ENCODE measurements at places on chromosomes 5 and 9.

- DNase-seq: no peak
These were observed 58.2 kb downstream of the NSUN2 start for GRCh38 chr5:6574537-6575245.

GRCh38 chr5:14041528-14042192 lies 97.2 kb upstream of the DNAH5 start:
- no peak for DNase-seq

- no peak for DNase-seq
These were observed 1489.8 kb upstream of the C9orf72 start for GRCh38 chr9:29063031-29063430.

DNA sequence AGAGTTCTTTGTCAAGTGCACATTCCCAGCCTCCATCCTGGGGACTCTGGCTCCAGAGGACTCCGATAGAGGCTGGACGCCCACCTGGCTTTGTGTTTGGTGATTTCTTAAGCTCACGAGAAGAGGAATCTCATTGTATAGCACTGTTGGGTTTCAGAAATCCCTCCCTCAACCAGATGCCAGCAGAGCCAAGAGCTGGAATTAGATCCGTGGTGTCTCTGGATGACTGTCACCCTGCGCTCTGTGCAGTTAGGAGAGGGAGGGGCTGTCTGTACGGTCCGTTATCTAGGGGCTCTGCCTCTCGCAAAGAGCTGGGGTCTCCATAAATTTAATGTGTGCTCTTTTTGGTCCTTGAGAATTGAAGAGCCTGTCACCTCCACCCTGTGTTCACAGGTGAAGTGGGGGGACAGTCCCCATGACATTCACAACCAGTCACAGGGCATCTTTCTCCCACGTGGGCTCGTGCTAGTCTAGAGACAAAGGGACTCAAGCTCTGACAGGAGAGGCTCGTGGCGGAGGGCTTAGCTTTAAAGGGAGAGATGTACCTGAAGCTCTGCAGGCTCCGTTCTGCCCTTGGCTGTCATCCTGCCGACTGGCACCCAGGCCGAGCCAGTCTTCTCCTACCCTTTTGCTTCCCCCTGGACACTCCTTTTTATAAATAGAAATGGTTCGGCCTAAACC lies 41.4 kb downstream of the FAM78A start:
- no peak for DNase-seq

- DNase-seq: no peak
These were observed 109.1 kb downstream of the INIP start for GRCh38 chr9:112608851-112609250.

GRCh38 chr5:143214890-143215289 lies 188.6 kb downstream of the NR3C1 start:
- no peak for DNase-seq

- no peak for DNase-seq
These were observed 41.0 kb downstream of the FGD3 start for GRCh38 chr9:92988215-92988768.

DNA sequence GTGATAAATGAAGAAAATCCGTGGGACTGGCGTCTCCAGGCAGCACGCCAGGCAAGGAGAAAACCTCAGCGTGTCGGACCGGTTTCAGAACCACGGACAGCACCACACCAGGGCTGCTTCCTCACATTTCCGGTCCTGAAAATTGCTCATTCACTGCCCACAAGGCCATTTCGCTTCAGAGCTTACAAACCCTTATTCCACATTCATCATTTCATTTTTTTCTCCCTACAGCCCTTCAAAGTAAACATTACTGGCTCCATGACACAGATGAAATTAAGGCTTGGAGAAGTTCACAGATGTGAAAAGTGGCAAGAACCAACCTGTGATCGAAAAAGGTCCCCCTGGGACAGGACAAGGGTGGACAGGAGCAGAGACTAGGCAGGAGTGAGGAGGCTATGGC lies 1.5 kb upstream of the GPRIN1 start:
- DNase-seq: no peak

- peak; percentile 93 for DNase-seq
These were observed at the start of gene B4GALT1 for GRCh38 chr9:33167084-33167971. B4GALT1 (minus strand) TSS chr9:33167336; CDS start chr9:33167169, 167 bp downstream.

GRCh38 chr5:155263381-155263780 lies 249.8 kb downstream of the KIF4B start:
- no peak for DNase-seq

DNA sequence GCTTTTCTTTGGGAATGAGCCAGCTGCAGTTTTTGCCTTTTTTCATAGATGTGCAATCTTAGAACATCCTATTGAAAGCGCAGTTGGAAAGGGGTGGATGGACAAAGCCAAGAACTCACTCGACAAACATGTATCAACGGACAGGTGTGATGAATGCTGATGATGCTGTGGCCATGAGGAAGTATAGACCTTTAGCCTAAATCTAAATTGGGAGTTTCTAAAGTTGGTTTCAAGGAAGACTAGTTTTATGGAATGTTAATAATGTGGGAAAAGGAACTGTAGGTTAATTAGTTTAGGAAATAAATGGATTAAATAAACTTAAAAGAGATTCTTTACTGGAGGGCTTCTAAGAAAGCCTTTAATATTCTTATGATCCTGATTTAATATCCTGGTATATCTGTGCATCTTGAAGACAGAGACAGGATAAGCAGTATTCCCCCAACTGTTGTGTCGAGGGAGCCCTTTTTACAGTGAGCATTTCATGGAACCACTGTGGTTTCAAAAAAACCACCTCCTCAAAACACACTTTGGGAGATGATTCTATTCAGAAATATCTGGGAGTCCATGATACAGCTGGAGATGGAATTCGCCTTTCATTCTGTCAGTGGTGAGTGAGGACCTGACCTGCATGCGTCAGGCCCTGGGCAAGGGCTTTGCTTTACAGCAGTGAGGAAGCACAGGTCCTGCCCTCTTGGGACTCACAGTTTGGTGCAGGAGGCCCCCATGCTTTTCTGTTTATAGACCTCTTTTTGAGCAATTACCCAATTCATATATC lies 82.6 kb downstream of the AOPEP start:
- DNase-seq: no peak

- DNase-seq: no peak
These were observed 175.9 kb downstream of the NSG2 start for GRCh38 chr5:174221436-174221835.

GRCh38 chr9:99947395-99947794 lies 40.9 kb downstream of the STX17 start:
- DNase-seq: no peak

DNA sequence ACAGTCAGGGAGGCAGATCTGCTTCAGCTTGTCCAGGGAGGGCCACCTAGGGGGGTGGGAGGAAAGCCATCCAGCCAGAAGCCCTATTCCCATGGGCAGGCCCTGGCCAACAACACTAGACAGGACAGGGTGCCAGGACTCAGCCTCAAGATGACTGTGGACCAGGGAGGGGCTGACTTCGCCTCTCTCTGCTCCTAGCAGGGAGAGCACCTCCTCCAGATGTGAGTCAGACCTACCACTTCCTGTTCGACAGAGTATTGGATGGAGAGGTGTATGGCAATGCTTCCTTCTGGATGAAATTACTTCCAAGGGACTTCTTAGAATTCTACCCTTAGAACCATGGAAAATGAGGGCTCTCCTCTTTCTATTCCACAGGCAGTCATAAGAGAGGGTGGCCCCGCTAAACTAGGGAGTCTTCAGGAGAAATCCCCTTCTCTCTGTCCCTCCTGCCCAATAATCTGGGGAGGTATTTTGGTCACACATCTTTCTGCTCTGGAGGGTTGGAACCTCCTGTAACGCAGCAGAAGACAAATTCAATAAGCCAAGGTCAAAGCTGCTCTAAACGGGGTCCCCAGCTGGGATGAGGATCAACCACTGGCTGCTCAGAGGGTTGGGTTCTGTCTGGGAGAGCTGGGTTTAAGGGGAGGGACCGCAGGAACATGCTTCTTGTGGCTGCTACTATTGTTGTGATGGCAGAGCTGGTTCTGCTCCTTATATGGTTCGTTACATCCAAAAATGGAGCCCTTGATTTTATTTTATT lies 23.2 kb upstream of the RCL1 start:
- no peak for DNase-seq

DNA sequence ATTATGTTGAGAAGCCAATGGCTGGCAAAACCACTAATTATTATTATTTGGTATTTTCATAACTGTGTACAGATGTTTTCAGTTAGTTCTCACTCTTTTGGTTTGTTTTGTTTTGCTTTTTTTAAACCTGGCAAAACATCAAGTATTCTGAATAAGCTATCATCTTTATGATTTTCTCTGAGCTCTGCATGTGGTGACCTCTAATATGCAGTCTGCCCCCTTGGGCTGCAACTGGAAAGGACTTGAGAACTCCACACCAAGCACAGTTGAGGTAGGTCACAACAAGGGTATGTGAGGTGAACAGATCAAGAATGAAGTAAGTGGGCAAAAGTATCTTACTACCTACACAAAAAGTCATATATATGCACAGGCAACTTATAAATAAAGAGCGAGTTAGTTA lies 202.2 kb downstream of the NFIB start:
- no peak for DNase-seq

GRCh38 chr5:103347716-103348423 lies 89.3 kb downstream of the MACIR start:
- no peak for DNase-seq

DNA sequence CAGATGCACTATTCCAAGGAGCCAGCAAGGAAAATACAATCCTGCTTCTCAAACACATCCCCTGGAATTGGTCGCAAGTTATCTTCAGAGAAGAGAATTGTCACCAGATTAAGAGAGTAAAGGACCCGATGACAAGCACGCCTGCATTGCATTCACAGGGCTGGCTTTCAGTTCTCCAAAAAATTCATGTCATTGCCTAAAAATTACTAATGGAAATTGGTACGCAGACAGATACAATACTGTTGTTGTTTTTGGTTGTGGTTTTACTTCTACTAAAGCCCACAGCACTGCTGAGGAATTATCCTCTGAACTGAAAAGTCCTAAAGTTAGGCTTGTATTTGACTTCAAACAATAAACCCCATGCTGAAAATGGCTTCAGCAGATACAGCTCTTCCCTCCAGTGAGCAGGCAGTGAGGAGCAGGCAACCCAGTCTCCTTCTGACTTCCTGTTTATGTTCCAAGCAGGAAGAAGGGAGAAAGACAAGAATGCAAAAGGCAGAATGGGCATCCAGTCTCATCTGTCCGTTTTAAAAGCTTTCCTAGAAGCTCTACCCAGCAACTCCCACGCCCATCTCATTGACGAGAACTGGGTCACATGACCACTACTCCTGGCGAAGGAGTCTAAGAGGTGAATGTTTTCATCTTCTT lies 80.6 kb upstream of the ZNF366 start:
- no peak for DNase-seq

GRCh38 chr5:25568294-25568693 lies 923.5 kb upstream of the CDH10 start:
- no peak for DNase-seq

DNA sequence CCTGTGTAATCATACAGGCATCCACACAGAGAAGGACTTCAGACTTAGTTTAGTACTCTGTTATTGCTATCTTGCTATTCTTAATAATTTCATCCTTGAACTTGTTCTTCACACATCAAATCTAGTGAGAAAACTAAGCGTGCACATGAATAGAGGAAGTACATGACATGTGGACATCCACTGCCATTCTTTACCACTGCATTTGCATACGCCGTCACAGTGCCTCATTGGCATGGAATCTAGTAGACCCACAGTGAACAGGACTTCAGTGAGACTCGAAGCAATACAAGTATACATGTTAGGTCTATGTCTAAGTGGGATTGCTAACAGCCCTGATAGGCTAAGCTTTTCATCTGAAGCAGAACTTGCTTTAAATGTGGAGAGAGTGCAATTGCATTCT lies 592.1 kb downstream of the TLE4 start:
- DNase-seq: no peak

- DNase-seq: no peak
These were observed 343.0 kb upstream of the SGCD start for GRCh38 chr5:155983954-155984353.

GRCh38 chr5:104859437-104859836 lies 1296.8 kb upstream of the NUDT12 start:
- DNase-seq: no peak

- DNase-seq: no peak
These were observed 124.3 kb downstream of the TTC39B start for GRCh38 chr9:15182730-15183129.

- no peak for DNase-seq
These were observed 94.0 kb downstream of the MSX2 start for GRCh38 chr5:174818430-174818829.

DNA sequence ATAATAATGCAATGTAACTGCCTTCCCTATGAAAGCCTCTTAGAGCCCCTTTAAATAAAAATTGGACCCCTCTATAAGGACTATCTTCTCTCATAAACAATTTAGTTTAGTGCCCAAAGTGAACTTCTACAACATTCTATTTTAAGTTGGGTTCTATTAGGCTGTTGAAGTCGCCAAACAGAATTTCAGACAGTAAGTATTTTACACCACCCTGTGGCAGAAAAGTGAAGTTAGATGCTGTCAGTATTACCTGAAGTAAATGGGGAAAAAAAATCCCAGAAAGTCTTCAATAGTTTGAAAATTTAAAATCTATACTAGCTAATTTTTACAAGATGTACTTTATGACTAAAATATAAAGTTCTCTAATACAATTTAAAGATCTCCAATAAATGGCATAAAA lies 29.5 kb downstream of the CAAP1 start:
- no peak for DNase-seq

DNA sequence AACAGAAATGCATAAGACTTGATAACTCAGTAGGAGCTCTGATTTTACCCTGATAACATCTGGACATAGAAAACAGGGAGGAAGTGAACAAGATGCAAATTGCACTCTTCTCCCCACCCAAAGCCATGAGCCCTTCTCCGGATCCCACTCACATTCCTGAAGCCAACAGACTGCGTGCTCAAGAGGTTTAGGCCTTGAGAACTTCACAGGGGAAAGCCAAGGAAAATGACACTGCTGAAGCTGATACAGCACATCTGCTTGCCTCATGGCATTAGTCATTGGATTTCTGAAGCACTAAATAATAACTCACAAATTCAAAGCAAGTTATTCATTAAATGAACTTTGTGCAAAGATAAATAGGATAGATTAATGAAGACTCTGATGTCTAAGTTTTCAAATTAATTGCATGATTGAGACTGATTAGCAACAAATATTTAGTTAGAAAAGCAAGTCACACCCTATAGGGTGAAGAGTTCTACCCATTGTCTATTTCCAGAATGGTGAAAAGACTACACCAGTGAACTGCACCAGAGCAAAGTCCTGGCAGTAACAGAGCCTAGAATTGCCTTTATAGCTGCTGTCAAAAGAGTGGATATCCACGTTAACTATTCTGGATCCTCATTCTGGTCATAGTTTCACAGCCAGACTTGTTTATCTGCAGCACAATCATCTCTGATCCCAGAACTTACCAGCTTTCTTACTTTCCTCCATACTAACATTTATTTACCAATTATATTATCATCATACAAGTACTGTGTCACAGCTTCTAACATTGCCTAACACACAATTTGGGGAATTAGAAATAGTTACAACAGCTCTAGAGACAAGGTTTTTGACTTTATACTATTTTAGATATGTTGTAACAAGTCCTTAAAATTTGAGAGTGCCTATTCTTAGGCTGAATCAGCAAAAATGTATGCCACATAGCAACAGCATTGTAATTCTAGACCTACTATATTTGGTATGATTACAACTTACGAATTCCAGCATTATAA lies 432.1 kb upstream of the RGMB start:
- DNase-seq: no peak

- no peak for DNase-seq
These were observed 219.1 kb downstream of the MED10 start for GRCh38 chr5:6158974-6159831.
